Fibroblast of skin of right biceps (primary cell): ENCODE measurements at places on chromosomes 7 and 10.
A peak's percentile ranks its signal among the peaks of the same experiment; 100 is the strongest.

- DNase-seq = no peak
Measured at GRCh38 chr10:106765241-106765754, 399.2 kb downstream of the SORCS1 start.

DNA sequence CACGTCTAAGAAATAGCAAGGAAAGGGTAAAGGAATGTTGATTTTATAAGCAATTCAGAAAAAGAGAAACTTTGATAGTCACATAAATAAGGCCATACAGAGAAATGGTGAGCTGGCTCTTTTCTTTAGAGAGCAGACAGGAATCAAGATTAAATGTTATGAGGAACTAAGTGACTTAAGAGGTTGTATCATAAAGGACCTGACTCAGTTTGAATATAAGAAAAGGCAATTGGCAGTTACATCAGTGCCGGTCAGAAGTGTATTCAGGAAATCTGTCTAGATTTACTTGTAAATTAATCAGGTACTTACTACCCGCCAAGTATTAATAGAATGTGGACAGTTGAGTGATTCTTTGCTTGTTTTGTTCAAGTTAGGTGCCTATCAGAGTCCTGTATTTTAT is 2.1 kb downstream of the MRPL32 start:
- DNase-seq = no peak

DNA sequence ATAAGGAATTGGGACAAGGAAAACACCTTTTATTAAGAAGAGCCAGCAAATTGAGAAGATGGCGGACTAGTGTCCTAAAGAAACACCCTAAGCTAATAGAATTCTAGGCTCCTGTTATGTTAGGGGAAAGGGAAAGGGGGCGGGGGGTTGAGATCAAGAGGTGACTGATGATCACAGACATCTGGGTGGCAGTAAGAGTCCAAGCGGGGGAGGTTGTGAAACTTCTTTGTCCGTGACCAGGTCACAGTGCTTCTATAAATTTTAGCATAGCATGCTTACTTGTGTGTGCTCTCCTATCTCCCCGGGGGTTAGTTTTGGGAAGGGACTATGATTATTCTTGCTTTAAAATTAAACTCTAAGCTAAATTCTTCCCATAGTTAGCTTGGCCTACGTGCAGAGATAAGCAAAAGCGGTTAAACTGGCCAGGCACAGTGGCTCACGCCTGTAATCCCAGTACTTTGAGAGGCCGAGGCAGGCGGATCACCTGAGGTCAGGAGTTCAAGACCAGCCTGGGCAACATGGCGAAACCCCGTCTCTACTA is 262.1 kb downstream of the SKIDA1 start:
- DNase-seq = no peak

GRCh38 chr7:65239707-65240352 is 133.8 kb upstream of the ZNF92 start:
- peak; percentile 14 for DNase-seq

GRCh38 chr7:50655490-50655889 is 90.3 kb upstream of the DDC start:
- no peak for DNase-seq

DNA sequence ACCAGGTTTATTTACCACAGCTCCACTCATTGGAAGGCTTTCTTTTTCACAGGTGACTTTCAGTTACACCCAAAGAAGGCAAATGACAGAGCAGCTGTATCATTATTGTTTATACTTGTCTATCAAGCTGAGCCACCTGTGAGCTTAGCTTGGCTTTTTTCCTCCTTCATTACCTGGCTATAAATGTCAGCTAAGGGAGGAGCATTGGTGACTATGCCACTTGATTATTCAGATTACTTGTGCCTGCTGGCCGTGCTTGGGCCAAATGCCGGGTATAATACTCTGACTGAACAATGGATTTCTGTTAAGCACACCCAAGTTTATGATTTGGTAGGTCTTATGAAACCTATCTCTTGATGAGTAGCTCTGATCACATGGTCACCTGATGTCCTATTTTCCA is 9.9 kb upstream of the GNAT3 start:
- DNase-seq = no peak

- no peak for DNase-seq
Measured at GRCh38 chr7:154412105-154412504, 359.9 kb downstream of the DPP6 start.

DNA sequence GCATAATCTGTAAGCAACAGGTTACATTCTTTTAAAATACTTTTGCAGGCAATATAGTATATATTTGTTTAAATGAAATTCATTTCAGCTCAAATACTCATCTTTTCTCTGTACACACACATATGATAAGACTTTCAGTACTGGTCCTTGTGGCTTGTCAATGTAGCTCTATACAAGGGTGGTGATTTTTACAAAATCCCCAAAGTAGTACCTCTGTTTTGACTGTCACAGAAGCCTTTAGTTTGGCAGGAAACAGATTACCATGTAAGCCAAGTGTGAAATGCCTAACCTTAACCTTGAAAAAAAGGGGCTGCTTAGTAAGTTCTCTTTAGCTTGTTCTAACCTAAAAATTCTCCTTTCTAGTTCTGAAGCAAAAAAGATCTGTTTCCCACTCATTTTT is 87.9 kb downstream of the KCND2 start:
- DNase-seq = no peak

DNA sequence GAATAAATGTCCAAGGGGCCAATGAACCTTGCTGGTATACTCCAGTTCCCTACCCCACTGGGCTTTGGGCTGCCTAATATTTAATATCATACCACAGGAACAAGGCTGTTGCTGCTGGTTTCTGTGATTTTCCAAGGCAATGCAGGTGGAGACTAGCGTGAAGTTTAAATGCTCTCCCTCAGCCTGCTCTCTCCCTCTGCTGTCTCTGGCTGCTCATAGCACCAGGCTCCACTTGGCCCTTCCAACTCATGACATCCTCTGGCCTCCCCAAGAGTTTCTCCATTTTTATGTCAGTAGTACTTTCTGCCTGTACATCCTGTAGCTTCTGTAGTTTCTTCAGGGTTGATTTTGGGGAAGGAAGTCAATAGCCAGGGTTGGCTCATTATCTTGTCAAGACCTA is 103.5 kb downstream of the LHFPL3 start:
- no peak for DNase-seq

DNA sequence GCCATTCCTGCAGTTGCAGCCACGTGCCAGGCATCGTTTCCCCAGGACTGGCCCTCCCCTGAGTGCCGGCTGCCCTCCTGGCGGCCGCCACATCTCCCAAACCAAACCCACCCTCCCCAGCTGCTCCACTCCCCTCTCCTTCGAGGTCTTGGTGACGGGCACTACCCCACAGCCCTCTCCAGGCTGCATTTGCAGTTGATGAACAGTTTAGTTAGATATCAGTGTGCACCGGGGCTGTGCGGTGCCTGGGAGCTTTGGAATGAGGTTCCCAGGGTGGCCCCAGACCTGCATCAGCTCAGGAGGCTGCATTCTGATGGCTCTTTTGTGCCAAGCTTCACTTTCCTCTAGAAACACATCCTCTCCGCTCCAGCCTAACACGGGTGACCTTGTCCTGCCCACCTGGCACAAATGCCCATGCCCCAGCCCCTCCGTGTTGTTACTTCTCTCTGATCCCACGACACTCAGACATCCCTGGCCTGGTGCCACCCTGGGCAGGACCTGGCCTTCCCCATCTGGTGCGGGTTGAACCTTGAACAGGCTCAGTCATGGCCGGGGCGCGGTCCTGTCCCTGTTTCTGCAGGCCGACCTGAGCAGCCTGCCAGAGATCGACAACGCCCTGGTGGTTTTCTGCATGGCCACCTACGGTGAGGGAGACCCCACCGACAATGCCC is 14.5 kb downstream of the TMEM120A start:
- no peak for DNase-seq

GRCh38 chr7:102996957-102997356 is 77.6 kb downstream of the FBXL13 start:
- DNase-seq = no peak

GRCh38 chr10:91381257-91381891 is 28.8 kb upstream of the HECTD2 start:
- DNase-seq = peak; percentile 21

GRCh38 chr10:44337081-44337480 is 47.8 kb downstream of the CXCL12 start:
- DNase-seq = no peak

DNA sequence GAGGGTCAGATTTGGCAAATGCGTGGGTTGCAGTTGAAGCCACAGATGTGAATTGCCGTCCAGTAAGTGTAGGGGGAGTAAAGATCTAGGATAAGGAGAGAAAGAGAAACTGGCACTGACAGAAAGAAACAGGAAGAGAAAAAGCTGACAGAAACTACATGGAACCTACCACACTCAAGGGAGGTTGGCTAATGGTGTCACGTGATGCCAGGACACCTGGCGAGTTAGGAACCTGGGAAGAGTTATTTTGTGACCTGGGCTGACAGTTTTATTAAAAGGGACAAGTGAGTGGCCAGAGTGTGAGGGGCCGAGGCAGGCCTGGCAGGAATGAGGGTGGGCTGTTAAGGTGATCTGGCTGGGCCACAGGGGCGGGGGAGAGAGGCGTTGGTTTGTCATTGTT is 188.7 kb downstream of the ADARB2 start:
- no peak for DNase-seq

- DNase-seq = peak; percentile 66
Measured at GRCh38 chr10:90007226-90007625, 305.8 kb downstream of the KIF20B start.

GRCh38 chr7:92737706-92738105 is 98.7 kb downstream of the CDK6 start:
- no peak for DNase-seq

DNA sequence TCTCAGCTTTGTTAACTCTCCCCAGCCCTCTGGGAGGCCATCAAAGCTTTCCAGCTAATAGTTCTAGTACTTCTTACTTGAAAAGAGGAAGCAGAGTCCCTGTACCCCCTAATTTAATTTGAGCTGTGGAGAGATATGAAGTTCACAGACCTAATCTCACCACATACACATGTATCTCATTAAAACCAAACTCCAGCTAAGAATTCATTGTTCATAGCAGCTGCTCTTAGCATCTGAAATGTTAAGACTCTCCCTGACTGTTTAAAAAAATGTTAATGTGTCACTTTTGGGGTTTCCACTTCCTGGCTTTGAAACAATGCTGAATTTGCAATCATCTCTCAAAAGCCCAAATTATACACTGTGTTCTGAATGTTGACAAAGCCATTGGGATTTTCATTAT is 16.2 kb upstream of the MRC1 start:
- DNase-seq = peak; percentile 37

- DNase-seq = peak; percentile 36
Measured at GRCh38 chr7:514651-515598, 4.7 kb downstream of the PDGFA start.

DNA sequence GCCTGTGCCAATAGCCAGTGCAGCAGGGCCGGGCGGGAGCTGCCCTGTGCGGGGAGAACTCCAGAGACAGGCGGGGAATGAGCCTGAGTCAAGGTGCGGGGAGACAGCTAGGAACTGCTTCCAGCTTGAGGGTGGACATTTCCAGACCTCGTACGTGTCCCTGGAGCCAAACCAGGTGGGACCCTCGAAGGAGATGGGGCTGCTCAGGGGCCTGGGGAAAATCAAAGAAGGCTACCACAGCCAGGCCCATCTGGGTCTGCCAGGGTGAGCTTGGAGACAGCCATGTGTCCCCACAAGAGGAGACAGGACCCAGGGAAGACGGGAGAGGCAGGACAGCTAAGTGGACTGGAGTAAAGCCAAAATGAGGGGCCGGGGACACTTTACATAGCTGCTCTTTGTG is 504.9 kb upstream of the MGMT start:
- no peak for DNase-seq

- DNase-seq = no peak
Measured at GRCh38 chr10:34116681-34117271, 698.3 kb downstream of the PARD3 start.

DNA sequence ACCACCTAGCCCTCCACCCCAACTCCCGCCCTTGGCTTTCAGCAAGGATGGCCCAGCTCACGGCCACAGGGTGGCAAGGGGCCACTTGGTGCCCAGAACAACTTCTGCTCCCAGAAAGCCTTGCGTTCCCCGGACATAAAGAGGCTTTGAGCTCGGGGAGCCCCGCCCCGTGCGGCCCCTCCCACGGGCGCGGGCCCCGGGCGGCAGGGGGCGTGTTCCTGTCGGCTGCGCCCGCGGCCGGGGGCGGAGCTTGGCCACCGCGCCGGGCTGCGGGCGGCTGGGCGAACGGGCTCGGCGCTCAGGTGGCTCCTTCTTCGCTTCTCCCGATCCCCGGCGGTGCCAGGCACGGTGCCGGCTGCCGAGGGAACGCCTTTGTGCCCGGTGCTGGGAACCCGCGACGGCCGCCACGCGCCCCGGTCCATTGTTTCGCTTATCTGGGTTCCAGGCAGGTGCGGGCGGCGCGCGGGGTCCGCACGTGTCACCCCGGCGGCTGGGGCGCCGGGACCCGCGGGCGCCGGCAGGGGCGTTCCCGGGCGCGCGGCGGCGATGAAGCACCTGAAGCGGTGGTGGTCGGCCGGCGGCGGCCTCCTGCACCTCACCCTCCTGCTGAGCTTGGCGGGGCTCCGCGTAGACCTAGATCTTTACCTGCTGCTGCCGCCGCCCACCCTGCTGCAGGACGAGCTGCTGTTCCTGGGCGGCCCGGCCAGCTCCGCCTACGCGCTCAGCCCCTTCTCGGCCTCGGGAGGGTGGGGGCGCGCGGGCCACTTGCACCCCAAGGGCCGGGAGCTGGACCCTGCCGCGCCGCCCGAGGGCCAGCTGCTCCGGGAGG is at the start of gene NFE2L3:
TSS of gene NFE2L3 (plus strand) at position 246 of the 829 bp plus-strand sequence. CDS start at position 547, 301 bp downstream.
- peak; percentile 64 for DNase-seq

DNA sequence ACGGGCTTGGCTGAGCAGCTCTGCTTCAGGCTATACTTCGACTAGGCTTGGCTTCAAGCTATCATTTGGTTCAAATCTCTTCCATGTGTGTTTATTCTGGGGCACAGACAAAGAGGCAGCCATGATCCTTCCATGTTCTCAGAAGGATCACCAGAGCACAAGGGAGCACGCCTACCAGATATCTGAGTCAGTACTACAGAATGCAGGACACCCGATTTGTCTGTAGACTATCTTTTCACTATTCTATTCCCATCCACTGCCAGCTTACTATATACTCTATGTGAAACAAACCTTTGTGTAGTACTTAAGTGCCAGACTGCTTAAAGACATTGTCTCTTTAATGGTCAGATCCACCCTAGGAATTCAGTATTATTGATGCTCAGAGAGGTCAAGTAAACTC is 35.1 kb downstream of the CH25H start:
- peak; percentile 73 for DNase-seq
